Prostate gland (tissue), 2 donors: ENCODE measurements at places on chromosomes 5 and 9.
A peak's percentile ranks its signal among the peaks of the same experiment; 100 is the strongest.

DNA sequence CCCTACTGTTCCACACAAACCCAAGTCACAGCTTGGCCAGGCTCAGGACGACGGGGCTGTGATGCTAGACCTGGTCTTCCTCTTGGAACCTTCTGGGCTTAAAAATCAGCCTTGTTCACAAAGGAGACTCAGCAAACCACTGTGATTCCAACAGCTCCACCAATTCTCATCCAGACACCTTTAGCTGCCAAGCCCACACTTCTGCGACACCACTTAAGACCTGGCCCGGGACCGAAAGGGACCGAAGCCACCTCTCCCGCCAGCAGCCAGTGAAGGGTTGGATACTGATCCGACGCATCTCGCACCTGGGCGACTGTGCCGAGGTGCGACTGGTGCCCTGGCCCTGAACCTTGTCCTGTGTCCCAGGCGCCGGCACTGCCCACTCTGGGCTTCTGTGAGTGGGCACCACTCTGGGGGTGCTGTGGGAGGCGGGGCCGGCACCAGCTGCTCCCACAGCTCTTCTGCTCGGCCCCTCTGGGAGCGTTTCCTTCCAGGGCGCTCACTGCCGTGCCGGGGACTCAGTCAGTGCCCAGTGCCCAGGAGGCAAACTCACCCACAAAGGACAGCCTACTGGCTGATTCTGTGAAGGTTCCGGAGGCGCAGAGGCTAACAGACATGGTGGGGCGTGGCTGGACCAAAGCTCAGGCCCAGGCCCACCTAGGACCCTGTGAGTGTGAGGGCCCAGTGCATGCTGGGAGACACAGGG lies 50.9 kb downstream of the EXD3 start:
- no peak for DNase-seq

GRCh38 chr5:173926359-173926758 lies 38.2 kb downstream of the CPEB4 start:
- DNase-seq = no peak

DNA sequence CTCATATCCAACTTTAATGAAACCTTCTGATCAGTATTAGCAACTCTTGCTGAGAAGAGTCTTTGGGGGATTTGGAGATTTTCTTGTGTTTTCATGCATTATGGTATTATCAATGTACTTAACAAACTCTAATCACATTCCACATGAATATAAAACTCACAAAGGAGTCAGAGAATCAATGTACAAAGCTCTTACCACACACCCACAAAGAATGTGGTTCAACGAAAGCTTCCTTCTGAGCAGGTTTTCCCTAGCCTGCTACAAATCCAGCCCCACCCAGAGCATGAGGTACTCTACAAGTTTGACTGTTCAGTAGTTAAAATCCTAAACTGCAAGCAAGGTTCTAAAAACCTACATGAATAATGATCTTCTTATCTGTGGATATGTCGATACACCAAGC lies 210.1 kb downstream of the TARS1 start:
- DNase-seq = no peak

GRCh38 chr5:151672516-151672915 lies 14.2 kb downstream of the SPARC start:
- DNase-seq = no peak

DNA sequence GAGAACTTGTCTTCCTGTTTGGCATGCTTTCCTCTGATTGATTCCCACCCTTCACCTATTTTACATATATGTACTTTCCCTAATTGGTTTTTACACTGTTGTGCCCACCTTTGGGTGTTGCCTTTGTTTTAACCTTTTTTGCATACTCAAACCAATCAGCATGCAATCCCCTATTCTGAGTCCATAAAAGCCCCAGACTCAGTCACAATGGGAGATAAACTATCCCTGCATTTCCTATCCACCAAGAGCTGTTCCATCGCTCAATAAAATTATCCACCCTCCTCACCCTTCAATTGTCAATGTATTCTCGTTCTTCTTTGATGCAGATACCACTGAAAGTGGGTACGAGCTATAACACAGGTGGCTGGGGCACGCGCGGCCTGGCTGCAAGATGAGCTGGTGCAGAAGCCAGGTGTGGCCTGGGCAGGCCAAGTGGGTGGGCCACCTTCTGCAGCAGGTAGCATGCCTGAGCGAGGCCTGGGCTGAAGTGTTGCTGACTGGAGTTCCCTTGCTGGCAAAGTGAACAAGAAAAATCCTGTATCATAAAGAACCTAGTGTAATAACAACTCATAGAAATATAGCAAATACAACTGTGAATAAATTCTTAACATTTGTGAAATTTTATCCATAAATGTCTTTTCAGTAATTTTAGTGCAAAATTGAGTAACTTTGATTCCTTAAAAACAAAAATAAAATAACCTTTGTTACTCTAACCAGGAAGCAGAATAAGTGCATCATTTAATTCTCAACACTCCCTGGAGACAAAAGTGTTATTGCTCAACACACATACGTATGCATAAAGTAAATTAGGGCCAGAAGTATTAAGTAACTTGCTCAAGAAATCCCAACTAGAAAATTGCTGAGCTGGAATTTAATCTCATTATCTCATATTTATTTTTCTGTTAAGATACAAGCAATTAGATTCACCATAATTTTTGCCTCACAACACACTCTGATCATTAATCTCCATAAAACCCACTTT lies 685.3 kb upstream of the EDIL3 start:
- no peak for DNase-seq

- no peak for DNase-seq
Measured at GRCh38 chr5:139974661-139975060, 68.4 kb downstream of the NRG2 start.

- peak; percentile 5 for DNase-seq
Measured at GRCh38 chr5:162209005-162209605, 141.5 kb downstream of the GABRG2 start.
